Progenitor cell of endocrine pancreas (in vitro differentiated cells): ENCODE measurements at places on chromosomes 11 and 22. TPM values are rescaled to one million over a fixed set of nuclear protein-coding genes. Genes with fewer than 3 reads are reported as not detected.

ELFN2 gene
- 0.36 and 0.44 TPM in 2 replicates for total RNA-seq

GRCh38 chr11:82082976-82083375 is 650.7 kb downstream of the FAM181B start:
- no peaks in the 10 kb centered on the region for H3K36me3 ChIP-seq
- H3K4me1 ChIP-seq, result no peaks in the 10 kb centered on the region
- H3K27me3 ChIP-seq, result no peaks in the 10 kb centered on the region
- DNase-seq, result no peak
- H3K4me3 ChIP-seq, result no peak overlapping the region

DNA sequence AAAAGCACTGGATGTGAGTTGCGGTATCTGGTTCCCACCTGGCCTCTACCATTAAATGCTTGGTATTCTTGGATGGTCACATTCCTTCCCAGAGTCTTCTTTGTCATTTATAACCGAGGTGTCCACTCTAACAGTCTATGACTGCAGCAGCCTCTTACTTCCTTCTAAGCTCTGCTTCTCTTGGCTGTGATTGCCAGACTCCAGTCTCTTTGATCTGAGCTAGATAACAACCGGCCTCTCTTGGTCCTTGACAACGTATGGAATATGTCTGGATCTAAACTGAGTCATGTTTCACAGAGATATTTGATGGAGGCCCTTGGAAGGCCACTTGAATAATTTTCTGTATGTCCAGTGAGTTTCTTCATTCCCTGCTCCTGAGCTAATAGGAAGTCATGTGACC is 141.6 kb upstream of the TENM4 start:
- no peak for DNase-seq
- H3K27ac ChIP-seq, result no peak overlapping the region
- peaks cover 3% of the 10 kb centered on the region for H3K4me1 ChIP-seq
- no peaks in the 10 kb centered on the region for H3K36me3 ChIP-seq
- no peaks in the 10 kb centered on the region for H3K27me3 ChIP-seq
- no peak overlapping the region for H3K4me3 ChIP-seq

DNA sequence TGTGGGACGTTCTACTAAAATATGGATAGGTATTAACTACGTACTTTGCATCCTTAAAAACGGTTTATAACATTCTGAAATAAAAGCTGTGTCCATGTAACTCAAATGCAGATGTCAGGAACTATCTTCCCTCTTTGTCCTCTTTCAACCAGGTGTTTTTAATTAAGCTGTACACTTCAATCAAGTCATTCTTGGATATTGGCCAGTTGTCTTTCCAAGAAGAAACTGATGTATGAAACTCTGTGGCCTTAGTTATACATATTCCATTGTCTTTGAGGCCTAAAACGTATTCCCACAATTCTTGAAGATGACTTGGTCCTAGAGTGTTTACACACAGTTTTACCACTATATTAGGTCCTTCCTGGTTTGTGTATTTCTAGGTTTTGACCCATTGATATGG is 249.0 kb upstream of the CNTN5 start:
- H3K27ac ChIP-seq, result no peak overlapping the region
- no peaks in the 10 kb centered on the region for H3K27me3 ChIP-seq
- DNase-seq, result no peak
- H3K4me3 ChIP-seq, result no peak overlapping the region

- H3K27ac ChIP-seq, result peak overlapping the region; percentile 90
- H3K4me1 ChIP-seq, result peaks cover 35% of the 10 kb centered on the region
- DNase-seq, result no peak
- H3K4me3 ChIP-seq, result peak overlapping the region; percentile 35
Observed at GRCh38 chr11:116930177-116930576, 92.8 kb upstream of the APOA1 start.

DNA sequence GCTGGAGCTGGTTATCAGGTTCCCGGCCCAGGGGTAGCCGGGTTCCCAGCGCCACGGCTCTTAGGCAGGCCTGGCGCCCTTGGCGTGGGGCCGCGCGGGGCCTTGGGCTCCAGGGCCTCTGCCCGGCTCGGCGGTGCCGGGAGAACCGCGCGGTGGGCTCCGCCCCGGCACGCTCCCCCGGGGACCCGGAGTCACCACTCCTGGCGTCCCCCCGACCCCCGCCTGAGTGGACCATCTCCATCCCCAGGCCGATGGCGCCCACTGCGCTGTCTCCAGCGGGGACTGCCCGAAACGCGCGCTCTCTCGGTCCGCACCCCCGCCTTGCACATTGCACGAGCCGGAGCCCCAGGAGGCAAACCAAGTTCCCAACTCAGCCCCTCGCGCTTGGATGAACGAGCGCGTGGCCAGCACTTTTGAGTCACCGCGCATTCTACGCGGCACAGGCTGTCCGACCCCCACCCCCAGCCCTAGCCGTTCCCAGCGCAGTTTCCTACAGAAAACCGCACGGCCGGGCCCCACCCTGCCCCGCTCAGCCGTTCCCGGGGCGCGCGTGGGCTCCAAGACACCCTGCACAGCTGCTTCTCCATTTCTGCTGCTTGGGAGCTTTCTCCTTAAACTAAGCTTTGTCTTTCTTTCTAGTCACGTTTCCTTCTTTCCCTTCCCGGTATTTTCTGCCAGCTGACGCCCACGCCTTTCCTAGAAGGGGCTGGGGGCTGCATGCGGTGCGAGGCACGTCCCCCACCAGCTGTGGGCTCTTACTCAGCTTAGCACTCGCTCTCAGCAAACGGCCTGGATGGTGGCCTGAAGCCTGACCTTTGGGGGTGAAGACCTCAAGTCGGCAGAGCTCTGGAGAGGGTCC is 650 bp upstream of the CHID1 start:
- peak overlapping the region; percentile 90 for H3K4me3 ChIP-seq
- peak overlapping the region; percentile 64 for H3K27ac ChIP-seq
- no peaks in the 10 kb centered on the region for H3K27me3 ChIP-seq
- DNase-seq, result peak; percentile 44

- H3K4me3 ChIP-seq, result no peak overlapping the region
- H3K36me3 ChIP-seq, result no peaks in the 10 kb centered on the region
- peaks cover 38% of the 10 kb centered on the region for H3K27me3 ChIP-seq
- no peak overlapping the region for H3K27ac ChIP-seq
- DNase-seq, result peak; percentile 8
- peaks cover 4% of the 10 kb centered on the region for H3K4me1 ChIP-seq
Observed at GRCh38 chr11:2588809-2589537, 110.8 kb downstream of the KCNQ1OT1 start.
